ENCODE measurements at places on chromosomes 3 and 15.

- no peak for DNase-seq
These were observed 15.3 kb upstream of the TBC1D21 start for GRCh38 chr15:73858062-73858461.

DNA sequence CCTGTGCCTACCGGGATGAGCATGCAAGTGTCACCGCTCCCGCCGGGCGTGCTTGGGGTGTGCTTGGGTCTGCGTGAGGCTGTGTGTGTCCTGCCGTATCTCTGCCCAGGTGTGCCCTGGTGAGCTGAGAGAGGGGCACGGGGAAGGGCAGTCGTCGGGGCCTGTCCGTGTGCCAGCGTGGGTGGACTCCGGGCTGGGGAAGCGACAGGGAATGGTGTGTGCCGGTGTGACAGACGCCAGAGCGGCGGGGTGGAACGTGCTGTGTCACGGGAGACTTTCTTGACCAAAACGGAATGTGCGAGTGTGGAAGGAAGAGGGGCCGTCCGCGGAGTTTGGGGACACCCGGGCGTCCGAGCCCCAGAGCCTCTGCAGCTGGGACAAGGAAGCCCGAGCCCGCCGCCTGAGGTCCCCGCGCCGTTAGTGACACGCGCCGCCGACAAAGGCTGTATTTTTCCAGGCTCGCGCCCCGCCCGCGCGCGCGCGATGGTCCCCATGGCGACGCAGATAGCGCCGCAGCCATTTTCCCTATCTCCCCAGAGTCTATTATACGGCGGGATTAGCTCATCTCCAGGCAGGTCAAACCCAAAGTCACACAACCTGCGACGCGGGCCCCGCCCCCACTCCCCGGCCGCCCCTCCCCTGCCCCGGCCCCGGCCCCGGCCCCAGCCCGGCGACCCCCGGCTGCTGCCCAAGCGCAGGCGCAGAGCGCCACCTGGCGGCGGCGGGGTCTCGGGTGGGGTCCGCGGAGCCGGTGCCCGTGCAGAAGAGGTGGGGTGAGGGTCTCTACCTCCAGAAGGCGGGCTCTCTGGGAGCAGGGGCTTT is 4.5 kb upstream of the GATA2 start:
- DNase-seq: peak; percentile 64

DNA sequence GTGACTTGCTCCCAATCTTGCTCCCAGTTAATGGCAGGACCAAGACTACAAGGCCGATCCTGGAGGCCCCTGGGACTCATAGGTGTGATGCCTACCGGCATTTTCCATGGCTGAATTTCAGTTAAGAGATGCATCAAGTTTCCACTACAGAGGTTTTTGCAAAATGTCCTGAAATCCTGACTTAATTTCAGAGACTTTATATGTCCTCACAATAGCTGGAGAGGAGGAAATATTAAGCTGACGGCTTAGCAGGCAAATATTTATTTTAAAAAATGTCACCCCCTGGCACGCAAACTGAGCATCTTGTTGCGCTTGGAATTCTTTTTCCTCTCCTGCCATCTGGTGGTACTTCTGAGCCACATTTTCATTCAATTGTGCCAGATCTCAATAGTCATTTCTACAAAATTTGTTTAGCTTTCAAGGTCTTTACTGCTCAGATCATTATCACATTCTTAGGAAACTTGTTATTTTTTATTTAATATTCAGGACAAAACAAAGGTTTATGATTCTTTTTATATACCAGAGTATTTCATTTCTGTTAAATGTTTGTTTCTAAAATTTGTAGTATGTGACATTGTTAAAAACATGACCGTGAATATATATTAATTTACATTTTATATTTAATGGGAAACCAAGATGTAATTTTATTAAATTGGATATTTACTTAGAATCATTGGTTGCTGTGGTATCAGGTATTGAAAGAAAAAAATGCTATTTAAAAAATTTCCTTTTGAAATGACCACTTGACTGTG is 189.2 kb upstream of the THRB start:
- DNase-seq: no peak

- DNase-seq: no peak
These were observed 58.6 kb downstream of the QTRT2 start for GRCh38 chr3:114115143-114115542.

DNA sequence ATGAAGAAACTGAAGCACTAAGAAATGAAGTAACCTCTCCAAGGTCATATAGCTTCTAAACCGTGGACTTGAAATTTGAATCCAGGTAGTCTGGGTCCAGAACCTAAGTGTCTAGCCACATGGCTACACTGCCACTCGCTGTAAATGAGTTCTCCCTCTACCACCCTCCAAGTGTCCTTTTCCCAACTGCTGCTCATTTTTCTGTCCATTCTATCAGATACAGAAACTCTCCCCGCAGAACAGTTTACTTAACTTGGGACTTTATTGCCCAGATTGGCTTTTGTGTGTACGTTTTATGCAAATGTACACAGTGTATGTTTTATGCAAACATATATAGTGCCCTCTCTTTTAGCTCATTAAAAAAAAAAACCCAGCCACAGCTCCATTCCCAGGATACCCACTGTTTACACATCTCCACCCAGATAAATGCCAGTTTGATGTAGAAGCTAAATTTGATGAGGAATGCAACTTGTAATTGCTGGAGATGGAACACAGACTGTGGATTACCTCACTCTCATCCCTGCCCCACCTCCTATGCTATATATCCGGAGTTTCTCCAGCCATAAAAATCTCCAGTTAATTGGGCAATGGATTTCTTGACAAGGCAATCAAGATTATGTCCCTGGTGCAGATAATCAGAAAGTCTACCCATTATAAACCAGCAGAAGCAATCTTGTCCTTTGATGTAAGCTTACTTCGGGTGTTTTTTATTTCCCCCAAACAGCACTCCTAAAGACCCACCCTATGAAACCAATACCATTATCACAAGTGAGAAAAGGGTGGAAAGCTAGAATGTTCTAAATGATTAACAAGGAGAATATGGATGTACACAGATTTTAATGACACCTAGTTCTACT is 42.0 kb downstream of the THBS1 start:
- DNase-seq: no peak

GRCh38 chr15:61411902-61412510 is 182.9 kb upstream of the RORA start:
- DNase-seq: no peak

DNA sequence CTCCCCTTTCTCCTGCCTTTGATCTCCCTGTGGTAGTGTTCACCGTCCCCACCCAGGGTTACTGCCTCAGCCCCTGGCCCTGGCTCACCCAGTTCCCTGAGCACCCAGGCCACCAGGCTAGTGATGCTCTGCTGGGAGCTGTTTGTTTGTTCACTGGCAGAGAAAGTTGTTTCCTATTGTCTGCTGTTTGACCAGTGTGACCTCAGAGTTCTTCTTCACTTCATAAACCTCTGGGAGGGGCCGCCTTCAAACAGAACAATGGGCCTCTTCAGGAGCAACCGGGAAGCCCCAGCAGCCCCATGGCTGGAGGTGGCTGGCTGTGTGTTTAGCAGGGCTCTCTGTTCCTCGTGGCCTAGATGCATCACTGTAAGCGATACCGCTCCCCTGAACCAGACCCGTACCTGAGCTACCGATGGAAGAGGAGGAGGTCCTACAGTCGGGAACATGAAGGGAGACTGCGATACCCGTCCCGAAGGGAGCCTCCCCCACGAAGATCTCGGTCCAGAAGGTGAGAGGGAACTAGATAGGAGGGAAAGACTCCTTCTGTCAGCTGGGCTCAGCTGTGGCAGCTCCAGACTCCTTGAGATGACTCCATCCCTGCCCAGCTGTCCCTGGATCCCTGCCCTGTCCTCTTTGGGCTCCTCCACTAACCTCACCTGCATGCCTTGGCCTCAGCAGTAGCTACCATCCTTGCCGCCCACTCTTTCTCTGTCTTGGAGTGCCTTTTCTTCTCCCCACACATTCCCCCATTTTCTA is 3.4 kb downstream of the CLK3 start:
- no peak for DNase-seq

- no peak for DNase-seq
These were observed 742.0 kb downstream of the ZBBX start for GRCh38 chr3:166637984-166638530.

DNA sequence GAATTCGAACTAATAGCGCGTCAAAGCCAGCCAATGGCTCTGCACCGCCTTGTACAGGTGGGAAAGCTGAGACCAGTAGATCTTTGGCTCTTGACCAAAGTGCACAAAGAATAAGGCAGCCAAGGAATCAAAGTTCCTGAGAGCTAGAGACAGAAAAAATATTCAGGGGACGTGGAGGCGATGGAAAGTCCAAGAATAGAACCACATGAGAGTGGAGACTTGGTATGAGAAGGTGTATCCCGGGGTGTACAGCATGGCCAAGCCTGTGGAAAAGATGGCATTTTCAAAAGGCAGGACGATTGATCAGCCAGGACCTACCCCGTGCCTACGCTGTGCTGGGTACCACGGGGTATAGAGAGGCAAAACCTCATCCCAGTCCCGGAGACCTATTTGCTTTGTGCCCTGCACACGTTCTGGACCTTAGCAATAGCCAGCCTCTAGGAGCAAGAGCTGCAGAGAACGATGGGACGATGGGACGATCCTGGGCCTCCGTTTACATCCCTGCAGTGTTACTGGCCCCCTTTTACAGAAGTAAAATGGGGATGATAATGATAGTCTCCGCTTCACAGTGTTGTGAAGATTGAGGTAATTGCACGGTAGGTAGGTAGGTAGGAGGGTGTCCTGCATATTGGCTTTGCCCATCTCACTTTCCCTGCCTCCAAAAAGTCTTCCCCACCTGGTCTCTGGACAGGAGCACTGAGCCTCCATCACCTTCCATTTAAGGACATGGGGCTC is 583 bp upstream of the RBSN start:
- DNase-seq: peak; percentile 19

DNA sequence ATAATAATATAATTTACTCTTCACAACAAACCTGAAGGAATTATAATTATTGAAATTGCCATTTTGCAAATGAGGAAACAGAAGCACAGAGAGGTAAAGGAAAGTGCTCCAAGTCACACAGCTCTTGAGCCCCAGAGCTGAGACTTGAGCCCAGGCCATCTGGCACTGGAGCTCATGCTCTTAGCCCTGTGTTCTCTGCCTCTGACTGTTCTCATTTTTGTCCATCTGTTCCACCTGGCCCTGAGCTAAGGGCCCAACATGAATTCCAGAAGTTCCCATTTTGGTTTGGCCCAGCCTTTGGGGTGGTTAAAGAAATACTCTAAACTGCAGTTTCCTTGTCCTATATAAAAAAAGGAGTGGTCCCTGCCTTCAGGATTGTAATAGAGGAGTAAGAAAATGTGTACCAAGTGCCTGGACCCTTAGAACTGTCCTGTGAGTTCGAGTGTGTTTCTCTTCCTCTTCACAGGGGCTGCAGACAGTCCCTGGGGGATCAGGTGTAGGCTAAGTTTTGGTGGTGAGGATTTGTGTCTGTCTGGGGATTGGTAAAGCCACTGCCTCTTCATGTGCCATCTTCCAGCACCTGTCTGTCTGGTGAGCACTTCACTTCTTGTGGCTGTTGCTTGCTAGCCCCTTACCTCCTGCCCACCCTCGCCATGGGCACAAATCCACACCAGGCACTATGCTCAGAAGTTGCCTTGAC is 91.8 kb downstream of the DNAJB8 start:
- no peak for DNase-seq

GRCh38 chr3:155321418-155321817 is 27.9 kb upstream of the STRIT1 start:
- no peak for DNase-seq

All from activated naive CD4-positive, alpha-beta T cell treated with Interleukin-2 at 50 U/mL for 16 hours (primary cell).